ENCODE measurements at places on chromosomes 16 and 17. TPM values are rescaled to one million over a fixed set of nuclear protein-coding genes. Genes with fewer than 3 reads are reported as not detected.

The CD300LB gene
- total RNA-seq = 0.49 TPM

The DYNLL2 gene
- total RNA-seq = 30.7 TPM

DNA sequence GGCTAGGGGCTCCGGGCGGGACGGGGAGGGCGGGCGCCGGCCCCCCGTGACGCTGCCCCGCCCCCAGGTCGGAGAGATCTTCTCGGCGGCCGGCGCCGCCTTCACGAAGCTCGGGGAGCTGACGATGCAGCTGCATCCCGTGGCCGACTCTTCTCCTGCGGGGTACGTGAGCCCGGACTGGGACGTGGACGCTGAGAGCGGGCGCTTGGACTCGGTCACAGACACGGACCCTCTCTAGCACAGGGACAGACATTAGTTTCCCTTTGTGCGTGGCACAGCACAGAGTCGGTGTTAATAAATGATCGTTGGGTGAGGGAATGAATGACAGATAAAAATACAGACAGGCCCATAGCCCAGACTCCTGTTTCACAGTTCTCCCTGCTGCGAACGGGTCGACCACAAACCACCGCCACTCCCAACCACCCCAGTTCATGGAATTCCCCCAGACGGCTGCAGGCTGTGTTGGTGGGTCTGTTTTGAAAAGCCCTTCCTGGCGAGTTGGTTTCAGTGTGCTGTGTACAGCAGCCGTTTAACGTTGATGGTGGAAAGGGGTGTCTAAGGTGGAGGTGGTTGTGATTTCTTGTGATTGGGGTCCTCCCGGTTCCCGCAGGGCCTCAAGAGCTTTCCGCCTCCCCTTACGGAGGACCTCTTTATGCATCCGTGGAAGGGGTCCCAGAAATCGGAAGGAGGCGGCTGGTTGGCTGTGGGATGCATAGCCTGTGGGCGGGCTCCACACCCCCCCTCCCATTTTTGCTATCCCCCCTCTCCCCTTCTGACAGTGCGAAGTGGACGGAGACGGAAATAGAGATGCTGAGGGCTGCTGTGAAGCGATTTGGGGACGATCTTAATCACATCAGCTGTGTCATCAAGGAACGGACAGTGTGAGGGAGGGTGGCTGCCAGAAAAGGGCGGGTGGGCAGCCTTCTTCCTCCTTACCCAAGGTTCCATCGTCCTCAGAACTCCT is 2.9 kb downstream of the RNASEK start:
- H3K27ac ChIP-seq = peak overlapping the region; percentile 97
- DNase-seq = peak; percentile 49
- H3K27me3 ChIP-seq = no peaks in the 10 kb centered on the region
- peaks cover 68% of the 10 kb centered on the region for H3K4me1 ChIP-seq
- H3K4me3 ChIP-seq = peak overlapping the region; percentile 42

DNA sequence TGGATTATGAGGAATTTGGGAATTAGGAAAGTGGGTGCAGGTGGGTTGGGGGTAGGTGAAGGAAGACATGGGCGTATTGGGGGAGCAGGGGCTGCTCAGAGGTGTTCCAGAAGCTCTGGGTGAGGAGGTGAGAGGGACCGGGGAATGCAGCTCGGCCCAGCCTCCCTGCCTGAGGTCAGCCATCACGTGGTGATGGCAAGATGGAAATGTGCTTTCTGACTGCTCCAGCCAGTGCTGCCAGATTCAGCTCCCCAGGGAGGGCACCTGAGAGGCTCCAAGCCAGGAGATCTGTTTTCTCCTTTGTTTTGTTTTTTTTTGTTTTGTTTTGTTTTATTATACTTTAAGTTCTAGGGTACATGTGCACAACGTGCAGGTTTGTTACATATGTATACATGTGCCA is 35.2 kb upstream of the STH start:
- no peaks in the 10 kb centered on the region for H3K4me1 ChIP-seq
- no peak for DNase-seq
- H3K27ac ChIP-seq = no peak overlapping the region

- no peak overlapping the region for H3K4me3 ChIP-seq
- DNase-seq = no peak
- H3K27ac ChIP-seq = no peak overlapping the region
- no peaks in the 10 kb centered on the region for H3K27me3 ChIP-seq
These were observed 47.0 kb upstream of the CACNG5 start for GRCh38 chr17:66787914-66788313.
